ENCODE measurements at places on chromosomes 7 and 10.

DNA sequence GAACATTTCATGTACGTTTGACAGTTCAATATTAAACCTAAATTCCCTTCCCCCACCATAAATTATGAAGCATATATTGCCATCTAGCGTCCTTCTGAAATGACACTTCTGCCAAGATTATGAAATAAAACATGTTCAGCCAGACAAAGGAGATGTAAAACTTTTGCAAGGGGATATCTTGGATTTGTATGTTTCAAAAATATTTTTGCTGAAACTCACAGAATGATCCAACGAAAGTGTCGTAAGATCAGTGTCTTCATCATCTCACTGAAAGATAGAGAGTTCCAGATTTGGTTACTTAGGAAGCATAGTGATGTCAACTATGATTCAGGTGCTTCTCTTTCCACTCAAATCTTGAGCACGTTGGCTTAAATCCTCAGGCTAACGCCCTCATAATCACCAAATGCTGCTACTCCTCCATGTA is 904.3 kb downstream of the XPNPEP1 start:
- DNase-seq = peak; percentile 26

GRCh38 chr7:28389504-28390395 is 22.6 kb upstream of the CREB5 start:
- DNase-seq = peak; percentile 86

DNA sequence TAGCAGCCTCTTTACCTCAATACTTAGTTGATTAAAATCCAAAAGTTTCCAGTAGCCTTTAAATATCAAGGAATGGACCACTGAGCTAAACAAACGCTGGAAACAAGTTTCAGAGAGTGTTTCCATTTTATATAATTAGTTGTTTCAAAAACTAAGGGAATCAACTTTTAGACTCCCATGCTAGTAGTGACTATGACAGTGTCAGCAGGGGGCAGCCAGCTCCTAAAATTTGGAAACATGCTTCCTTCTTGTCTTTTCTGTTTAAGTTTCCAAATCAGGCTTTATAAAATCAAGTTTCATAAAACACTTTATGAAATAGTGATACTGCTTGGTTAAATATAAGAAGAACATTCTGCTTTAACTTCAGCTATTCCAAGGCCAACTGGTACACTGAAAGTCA is 138.2 kb upstream of the TMEM229A start:
- DNase-seq = no peak

DNA sequence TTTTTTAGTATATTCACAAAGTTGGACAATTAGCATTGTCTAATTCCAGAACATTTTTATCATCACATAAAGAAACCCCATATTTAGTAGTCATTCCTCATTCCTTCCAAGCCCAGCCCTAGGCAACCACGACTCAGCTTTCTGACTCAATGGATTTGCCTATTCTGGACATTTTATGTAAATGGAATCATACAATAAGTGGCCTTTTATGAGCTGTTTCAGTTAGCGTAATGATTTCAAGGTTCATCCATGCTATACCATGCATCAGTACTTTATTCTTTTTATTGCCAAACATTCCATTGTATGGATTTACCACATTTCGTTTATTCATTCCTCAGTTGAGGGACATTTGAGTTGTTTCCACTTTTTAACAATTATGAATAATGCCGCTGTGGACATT is 249.2 kb downstream of the DYNC1I1 start:
- no peak for DNase-seq

DNA sequence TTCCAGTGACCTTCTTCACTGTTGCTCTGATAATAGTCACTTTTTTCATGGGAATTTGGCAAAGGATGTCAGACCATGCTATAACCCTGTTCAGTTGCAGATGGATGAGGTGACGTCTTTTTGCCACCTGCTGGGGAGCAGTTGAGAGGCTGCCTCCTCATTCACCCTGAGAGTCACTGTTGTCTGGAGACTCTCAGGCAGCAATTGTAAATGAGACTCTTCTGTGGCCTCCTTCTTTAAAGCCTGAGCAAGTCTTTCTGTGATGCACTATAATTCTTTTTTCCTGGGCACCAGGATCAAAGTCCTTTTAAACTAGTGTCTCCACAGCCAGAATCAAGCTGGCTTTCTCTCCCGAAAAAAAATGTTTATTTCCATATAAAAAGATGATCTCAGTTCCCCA is 345.1 kb downstream of the ARL4A start:
- no peak for DNase-seq

DNA sequence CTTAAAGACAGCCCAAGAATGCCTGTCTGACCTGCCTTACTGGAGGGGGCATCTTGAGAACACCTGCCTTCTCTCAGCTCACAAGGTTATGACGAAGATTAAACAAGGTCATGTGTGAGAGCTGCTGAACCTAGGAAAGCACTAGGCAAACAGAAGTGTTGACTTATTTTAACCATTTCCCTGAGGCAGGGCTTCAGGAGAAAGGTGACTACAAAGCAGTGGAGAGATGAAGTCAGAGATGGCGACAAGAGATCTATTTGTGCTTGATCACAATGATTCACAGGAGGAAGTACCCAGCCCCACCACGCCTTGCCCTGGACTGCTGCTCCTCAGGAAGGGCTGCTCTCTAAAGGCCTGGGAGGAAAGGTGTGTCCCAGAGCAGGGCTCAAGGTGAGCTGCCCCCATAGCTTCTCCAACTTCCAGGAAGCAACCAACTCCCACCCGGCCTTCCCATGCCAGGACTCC is 27.8 kb downstream of the STN1 start:
- no peak for DNase-seq

DNA sequence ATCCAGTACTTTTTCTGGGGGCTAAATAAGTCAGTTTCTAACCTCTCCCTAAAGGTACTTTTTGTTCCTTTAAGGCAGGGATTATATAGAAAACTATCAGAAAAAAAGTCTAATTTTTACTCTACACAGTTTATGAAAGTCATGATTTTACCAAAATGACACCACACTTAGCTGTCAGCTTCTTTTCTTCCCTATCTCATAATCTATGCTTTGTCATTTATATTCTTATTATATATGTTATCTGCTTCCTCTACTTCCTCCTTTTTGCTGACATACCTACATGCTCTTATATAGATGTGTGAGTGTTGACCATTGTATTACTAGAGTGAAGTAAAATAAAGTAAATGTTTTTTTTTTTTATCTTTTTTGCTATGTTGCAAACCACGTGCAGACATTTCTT is 203.9 kb upstream of the CHRM2 start:
- no peak for DNase-seq
